ENCODE measurements at places on chromosomes 11 and 22. TPM values are rescaled to one million over a fixed set of nuclear protein-coding genes. Genes with fewer than 3 reads are reported as not detected.

DNA sequence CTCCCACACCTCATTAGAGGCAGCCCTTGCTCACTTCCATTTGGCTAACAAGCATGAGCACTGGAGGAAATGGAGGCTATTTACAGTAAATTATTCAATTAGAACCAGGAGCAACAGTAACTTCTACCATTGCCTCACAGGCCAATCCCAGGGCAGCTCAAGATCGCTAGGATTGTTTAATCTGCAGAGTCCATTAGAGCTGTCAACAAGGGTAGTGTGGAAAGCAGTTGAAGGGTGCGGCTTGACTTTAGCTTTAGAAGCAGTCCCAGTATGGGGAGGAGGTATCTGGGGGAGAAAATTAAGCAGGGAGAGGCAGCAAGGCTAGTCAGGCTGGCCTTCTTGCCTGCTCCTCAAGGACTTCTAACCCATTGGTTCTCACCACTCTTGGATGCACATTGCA, 38.3 kb upstream of the CYP2R1 start:
- DNase-seq = no peak

DNA sequence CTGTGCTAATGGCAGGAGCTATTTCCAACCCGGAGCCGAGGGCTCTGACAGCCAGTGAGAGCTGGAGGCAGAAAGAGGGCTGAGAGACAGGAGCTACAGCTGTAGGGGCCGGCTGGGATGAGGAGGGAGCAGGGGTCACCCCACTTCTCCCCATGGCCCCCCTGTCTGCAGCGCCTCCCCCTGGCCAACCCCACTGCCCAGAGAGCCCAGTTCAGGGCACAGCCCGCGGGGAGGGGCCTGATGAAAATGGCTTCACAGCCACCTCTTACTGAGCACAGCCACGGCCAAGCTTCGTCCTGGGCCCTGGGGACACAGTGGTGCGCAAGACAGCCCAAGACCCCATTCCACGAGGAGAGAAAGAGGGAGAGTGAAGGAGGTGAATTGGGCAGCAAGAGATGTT, 27.9 kb downstream of the RPL3 start:
- DNase-seq = no peak

DNA sequence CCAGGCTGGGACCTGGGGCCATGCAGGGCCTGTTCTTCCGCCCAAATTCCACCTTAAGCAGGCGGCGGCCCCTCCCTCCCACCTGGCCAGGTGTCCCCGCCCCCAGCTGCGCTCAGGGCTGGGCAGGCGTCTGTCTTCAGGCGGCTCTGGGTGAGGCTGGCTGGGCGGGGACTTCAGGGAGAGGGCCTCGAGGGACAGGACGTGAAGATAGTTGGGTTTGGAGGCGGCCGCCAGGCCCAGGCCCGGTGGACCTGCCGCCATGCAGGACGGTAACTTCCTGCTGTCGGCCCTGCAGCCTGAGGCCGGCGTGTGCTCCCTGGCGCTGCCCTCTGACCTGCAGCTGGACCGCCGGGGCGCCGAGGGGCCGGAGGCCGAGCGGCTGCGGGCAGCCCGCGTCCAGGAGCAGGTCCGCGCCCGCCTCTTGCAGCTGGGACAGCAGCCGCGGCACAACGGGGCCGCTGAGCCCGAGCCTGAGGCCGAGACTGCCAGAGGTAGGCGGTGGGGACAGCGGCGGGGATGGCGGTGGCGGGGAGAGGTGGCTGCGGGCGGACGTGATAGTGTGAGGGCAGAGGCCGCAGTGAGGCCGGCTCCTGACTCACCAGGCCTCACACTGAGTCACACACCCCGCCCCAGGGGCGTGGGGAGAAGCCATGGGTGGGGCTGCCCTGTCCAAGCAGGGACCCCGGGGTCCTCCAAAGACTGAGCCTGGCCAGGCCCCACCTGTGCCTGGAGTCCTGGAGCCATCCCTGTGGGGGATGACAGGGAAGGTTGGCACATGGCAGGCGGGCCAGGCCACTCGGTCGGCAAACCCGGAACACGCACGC, at the start of gene PKP3:
TSS of gene PKP3 (plus strand) at position 176 of the 824 bp plus-strand sequence. CDS start at position 260, 84 bp downstream.
- no peak for DNase-seq

GRCh38 chr11:1739576-1739975, 10.8 kb downstream of the IFITM10 start:
- DNase-seq = no peak

- DNase-seq = peak; percentile 81
Measured at GRCh38 chr11:117861151-117862018, 15.1 kb downstream of the FXYD6 start.

MS4A3 gene
- not detected for total RNA-seq

CCDC87 gene
- 0.74 TPM for total RNA-seq

DNA sequence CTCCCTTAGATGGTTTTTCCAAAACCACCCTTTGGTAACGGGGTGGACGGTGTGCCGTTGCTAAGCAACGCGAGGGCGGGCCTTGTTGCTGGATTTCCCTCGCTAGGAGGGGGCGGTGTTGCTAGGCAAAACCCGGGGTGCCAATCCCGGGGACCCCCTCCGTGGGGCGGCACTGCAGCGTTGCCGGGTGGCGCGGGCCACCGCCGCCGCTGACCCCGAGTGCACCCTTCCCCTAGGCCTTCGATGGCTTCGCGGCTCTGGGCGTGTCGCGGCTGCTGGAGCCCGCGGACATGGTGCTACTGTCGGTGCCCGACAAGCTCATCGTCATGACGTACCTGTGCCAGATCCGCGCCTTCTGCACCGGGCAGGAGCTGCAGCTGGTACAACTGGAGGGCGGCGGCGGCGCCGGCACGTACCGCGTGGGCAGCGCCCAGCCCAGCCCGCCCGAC, 8.9 kb downstream of the EHBP1L1 start:
- DNase-seq = no peak

APOL5 gene
- not detected for total RNA-seq

GRCh38 chr11:46952553-46952952, 16.0 kb downstream of the CSTPP1 start:
- DNase-seq = no peak

- DNase-seq = no peak
Measured at GRCh38 chr11:64296830-64297698, 3.1 kb upstream of the CATSPERZ start.

DNA sequence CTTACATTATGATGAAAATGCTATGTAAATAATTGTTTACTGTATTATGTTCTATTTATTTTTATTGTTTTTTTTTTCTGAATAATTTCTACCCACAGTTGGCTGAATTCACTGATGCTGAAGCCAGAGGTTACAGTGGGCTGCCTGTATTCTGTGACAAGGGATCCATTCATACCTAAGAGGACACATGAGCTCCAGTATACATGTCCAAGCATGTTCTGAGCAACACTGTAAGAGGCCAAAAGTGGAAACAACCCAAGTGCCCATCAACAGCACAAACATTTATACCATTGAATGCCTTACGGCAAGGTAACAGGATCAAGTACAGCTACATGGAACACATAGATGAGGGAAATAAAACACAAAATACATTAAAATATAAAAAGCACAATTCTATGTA, 1.4 kb upstream of the SRSF8 start:
- DNase-seq = no peak

PATE2 gene
- total RNA-seq = not detected

MIAT gene
- 2.7 TPM for total RNA-seq

DNA sequence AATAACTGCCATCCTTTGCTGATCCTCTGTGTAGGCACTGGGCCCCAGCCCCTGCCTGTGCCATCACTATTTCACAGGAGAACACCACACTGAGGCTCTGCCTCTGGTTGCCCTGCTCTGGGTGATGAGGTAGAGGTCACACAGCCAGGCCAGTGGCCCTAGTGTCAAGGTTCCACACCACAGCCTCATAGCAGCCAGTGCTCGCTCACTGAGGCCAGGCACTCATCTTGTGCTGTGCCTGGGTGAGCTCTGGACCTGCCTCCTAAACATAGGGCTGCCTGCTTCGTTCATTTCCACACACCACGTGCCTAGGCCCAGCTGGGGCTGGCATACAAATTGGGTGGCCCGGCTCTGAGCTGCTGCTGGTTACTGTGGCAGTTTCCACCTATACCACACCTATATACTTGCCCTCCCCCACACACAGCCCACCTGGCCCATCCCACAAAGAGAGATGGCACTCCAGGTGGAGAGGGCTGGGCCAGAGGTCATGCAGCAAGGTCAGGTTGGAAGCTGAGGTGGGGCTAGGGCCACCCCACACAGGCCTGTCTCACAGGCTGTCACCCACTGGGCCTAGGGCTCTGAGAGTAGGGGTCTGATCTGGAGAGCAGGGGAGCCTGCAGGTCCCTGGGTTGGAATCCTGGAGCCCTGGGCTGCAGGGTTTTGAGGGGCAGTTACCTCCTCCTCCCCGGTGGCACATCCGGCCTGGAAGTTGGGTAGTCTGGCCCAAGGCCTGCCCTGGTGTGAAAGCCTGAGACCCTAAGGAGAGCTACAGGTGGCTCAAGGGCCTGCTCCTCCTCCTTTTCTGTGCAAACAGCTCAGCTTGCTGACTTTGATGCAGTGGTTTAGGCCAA, 11.2 kb downstream of the KCNQ1OT1 start:
- DNase-seq = no peak

All from vagina (tissue), 2 donors.